Fibroblast of upper back skin (primary cell): ENCODE measurements at places on chromosomes 6 and 20.

GRCh38 chr6:45707176-45707575 is 308.5 kb downstream of the CLIC5 start:
- no peak for DNase-seq

DNA sequence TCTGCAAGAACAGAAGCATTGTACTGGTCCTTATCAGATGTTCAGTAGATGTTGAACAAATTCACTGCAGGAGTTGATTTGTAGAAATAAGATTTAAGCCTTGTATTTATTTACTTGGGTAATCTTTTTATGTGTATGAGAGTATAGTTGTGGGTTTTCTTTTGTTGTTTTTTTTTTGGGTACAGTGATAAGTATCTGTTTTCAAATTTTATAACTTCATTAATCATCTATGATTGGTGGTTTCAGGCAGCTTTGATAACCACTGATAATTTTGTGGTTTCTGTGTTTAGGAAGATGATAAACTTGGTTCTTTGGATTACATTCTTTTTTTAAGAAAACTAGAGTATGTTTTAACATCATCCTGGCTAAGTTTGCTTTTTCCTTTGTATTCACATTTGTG is 2.8 kb downstream of the AFDN start:
- DNase-seq = no peak

- DNase-seq = no peak
Measured at GRCh38 chr6:170101281-170102035, 189.4 kb downstream of the DLL1 start.

DNA sequence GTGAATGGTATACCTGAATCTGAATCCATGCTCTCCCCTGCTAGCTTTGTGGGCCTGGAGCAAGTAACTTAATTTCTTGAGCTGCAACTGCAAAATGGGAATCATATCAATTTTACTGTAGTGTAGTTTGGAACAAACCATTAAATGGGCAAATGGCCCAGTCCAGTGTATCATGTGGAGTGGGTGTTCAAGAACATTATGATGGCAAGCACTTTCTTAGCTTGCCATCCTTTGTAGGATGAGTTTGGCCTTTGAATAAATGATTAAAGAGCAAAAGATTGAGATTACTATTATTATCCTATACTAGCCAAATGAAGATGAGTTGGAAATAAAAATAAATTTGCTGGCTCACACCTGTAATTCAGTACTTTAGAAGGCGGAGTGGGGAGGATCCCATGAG is 120.4 kb downstream of the SESN1 start:
- DNase-seq = no peak

DNA sequence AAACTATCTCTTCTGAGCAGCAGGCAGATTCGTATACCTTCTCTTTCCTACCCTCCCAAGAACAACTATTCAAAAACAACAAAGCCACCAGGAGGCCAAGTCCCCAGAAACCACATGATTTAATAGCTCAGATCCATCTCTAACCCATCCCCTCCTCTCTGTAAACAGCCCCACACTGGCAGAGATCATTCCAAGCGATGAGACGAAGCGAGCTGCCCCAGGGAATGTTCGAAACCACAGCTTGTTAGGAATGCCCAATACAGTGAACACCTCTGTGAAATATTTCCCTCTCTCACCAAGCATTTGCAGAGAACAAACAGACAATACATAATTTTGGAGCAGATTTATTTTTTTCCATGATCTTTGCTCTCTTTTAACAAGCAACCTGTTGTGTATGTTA is 231.8 kb downstream of the SOD2 start:
- DNase-seq = peak; percentile 17

DNA sequence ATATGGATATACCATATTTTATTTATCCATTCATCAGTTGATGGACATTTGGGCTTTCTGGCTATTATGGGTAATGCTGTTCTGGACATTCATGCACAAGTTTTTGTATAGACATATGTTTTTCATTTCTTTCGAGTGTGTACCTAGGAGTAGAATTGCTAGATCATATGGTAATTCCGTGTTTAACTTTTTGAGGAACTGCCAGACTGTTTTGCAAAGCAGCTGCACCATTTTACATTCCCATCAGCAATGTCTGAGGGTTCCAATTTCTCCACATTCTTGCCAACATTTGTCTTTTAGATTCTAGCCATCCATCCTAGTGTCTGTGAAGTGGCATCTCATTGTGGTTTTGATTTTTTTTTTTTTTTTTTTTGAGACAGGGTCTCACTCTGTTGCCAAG is 20.8 kb downstream of the SRC start:
- DNase-seq = peak; percentile 65

DNA sequence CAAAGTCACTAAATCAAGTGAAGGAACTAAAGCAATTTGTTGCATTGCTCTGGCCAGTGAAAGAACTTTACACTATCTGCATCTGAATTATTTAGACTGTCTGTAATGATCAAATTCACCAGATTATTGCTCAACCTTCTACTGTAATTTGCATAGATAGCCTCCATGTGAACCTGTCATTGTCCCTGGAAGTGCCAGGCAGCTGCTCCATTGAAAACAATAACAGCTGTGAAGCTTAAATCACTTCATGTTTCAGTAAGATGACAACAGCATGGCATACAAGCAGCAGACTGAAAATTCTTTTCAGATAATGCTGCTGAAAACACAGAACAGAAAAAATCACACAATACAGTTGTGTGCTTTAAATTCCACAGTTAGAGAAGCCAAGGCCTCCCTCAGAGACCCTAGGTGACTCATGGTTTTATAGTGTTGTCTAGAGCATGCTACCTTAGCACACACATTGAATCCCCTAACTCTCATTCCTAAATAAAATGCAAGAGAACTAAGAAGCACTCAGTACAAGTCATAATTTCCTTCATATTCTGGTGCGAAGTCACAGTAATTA is 248.9 kb downstream of the TPBG start:
- no peak for DNase-seq

GRCh38 chr20:13526551-13526950 is 112.2 kb downstream of the TASP1 start:
- peak; percentile 16 for DNase-seq

DNA sequence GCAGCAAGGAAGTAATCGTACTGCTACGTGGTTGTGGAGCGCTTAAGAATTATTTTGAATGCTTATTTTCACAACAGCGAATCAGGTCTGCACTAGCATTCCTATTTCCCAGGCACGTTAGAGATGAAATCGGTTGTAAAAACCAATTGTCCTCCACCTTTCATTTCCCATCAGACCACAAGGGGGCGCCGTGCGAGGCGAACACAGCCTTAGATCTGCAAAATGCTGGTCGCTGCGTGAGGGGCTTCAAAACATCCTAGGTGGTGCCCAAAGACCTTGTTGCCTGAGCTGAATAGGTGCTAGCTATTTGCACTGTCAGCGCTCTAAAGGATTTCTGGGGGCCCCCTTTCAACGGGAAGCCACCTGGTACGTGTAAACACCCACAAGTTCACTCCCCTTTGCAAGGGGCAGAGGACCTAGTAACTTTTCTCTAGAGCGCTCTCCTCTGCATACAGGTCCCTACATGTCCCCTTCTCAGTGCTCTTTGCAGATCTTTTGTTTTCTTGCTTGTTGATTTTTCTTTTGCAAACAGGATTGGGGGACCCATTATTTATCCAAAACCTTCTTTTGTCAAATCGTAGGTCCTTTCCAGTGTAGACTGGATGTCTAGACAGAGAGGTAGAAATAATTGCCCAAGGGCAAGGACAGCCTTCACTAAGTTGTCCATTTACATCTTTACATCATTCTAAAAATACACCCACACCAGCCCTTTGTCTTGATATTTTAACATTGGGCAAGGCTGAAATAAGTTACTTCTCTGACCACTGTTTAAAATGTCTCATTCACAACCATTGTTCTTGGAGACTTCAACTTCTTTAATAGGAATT is 59.8 kb downstream of the NEDD9 start:
- DNase-seq = peak; percentile 41

DNA sequence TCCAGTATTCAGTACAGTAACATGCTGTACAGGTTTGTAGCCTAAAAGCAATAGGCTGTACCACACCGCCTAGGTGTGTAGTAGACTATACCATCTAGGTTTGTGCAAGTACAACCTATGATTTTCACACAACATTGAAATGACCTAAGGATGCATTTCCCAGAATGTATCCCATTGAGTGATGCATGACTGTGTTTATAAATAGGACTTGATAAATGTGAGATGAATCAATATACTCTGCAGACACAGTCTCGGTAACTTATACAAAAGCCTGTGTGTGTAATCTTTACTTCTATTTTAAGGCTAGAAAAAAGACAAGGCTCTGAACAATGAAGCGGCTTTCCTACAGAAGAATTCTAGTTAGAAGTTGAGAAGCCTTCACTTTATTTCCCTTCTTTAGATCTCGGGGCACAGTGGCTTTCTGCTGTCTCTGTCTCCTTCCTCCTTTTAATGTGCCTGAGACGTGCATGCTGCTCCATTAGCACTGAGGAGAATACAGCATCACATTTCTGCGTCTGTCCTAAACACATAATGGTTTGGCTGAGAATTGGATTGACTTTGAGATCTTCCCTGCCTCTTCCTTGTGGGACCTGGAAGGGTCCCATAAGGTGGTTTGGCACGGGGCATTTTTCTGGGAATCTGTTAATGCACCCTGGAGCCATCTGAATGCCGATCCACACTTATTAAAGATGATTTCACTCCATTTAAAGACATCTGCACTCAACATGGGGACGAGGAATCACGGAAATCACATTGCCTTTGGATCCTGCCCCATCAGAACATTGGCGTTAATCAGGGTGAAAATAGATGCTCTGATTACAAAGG is 112.5 kb downstream of the SCML4 start:
- no peak for DNase-seq

GRCh38 chr6:37799263-37799644 is 20.3 kb upstream of the ZFAND3 start:
- no peak for DNase-seq

- no peak for DNase-seq
Measured at GRCh38 chr6:90095788-90096187, 200.9 kb downstream of the BACH2 start.

DNA sequence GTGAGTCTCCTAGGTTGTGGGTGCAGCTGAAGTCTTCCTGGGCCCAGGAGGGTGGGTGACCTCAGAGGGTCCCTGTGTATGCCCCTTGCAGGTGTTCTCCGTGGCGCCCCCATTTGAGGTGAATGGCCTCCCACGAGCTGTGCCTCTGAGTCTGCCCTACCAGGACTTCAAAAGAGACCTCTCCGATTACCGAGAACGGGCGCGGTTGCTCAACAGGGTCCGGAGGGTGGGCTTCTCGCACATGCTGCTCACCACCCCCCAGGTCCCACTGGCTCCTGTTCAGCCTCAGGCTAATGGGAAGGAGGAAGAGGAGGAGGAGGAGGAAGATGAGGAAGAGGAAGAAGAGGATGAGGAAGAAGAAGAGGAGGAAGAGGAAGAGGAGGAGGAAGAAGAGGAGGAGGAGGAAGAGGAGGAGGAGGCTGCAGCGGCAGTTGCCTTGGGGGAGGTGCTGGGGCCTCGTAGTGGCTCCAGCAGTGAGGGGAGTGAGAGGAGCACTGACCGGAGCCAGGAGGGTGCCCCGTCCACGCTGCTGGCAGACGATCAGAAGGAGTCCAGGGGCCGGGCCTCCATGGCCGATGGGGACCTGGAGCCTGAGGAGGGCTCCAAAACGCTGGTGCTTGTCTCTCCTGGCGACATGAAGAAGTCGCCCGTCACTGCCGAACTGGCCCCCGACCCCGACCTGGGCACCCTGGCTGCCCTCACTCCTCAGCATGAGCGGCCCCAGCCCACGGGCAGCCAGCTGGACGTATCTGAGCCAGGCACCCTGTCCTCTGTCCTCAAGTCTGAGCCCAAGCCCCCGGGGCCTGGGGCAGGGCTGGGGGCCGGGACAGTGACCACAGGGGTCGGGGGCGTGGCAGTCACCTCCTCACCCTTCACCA is 15.2 kb upstream of the SLC22A7 start:
- no peak for DNase-seq

DNA sequence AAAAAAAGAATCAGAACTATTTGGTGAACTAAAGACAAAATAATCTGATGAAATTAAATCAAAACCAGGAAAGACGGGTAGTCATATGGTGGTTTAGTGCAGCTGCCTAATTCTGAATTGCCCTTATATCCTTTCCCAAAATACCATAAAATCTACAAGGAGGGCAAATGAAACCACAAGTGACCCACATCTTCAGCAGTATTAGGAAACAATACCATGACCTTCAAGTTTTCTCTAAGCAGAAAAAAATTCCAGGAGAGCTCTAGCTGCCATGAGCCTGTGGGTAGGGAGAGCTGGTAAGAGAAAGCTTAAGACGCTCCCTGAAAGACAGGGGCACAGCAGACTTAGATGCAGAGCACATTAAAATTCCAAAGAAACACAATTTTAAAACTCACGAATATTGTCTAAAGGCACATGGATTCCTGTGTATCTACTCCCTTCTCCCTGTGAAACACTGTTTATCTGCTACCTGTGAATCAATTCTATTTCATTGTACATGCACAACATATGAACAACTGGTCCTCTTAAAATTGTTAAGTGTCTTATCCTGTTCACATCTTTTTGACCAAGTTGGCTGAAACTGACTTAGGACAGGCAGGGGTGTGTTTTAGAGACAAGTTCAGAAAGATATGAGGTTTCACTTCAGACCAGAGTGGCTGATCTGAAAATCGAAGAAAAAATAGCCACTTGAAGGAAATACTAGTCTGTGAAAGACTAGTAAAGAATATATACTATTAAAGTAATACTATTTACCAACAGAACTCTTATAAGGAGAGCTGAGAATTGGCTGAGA is 153.6 kb upstream of the SHLD1 start:
- DNase-seq = no peak

- peak; percentile 96 for DNase-seq
Measured at GRCh38 chr6:87907521-87907920, 140.1 kb upstream of the SPACA1 start.

DNA sequence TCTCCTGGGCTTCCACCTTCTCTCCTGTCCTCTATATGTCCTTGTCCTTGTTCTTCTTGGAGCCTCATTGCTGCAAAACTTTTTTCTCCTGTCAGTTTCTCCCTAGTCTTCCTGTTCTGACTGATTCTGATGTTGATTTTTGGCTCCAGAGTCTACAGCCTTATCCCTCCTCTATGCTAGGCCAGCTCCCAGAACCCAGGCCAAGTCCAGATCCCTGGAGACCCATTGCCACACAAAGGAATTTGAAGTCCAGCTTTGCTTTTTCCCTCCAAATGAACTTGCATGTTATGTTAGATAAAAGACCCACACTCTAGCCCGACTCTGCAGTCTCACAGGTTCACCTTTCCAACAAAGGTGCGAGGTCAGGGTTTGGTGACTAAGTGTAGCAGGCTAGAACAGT is 203.1 kb downstream of the FNDC1 start:
- DNase-seq = no peak
